Left ventricle myocardium inferior (tissue), 1 donor: ENCODE measurements at places on chromosomes 2 and 18. TPM values are rescaled to one million over a fixed set of nuclear protein-coding genes. Genes with fewer than 3 reads are reported as not detected.

Gene COL6A3
- 57.1 TPM for total RNA-seq

Gene SPR
- 53.5 TPM for total RNA-seq

GRCh38 chr2:132589111-132589830 is 80.7 kb downstream of the LYPD1 start:
- H3K4me1 ChIP-seq, result no peaks in the 10 kb centered on the region
- H3K27ac ChIP-seq, result no peak overlapping the region
- H3K36me3 ChIP-seq, result no peaks in the 10 kb centered on the region
- H3K27me3 ChIP-seq, result peaks cover 20% of the 10 kb centered on the region
- no peak for DNase-seq

- peaks cover 24% of the 10 kb centered on the region for H3K4me1 ChIP-seq
- no peak overlapping the region for H3K4me3 ChIP-seq
- H3K36me3 ChIP-seq, result no peaks in the 10 kb centered on the region
- peak overlapping the region; percentile 7 for H3K27ac ChIP-seq
- DNase-seq, result no peak
These were observed 248.8 kb downstream of the ACKR3 start for GRCh38 chr2:236818281-236819045.

GRCh38 chr2:85911814-85912692 is 23.3 kb upstream of the ST3GAL5 start:
- H3K36me3 ChIP-seq, result no peaks in the 10 kb centered on the region
- DNase-seq, result no peak
- peaks cover 19% of the 10 kb centered on the region for H3K4me1 ChIP-seq
- H3K27me3 ChIP-seq, result peaks cover 18% of the 10 kb centered on the region
- H3K4me3 ChIP-seq, result no peak overlapping the region

- peak overlapping the region; percentile 81 for H3K27ac ChIP-seq
- H3K36me3 ChIP-seq, result no peaks in the 10 kb centered on the region
- no peak overlapping the region for H3K4me3 ChIP-seq
- H3K4me1 ChIP-seq, result peaks cover 34% of the 10 kb centered on the region
These were observed 91.4 kb upstream of the RBMS1 start for GRCh38 chr2:160584972-160585494.

GRCh38 chr18:10086458-10087210 is 172.8 kb downstream of the VAPA start:
- peaks cover 4% of the 10 kb centered on the region for H3K4me1 ChIP-seq
- H3K27me3 ChIP-seq, result no peaks in the 10 kb centered on the region
- no peak overlapping the region for H3K4me3 ChIP-seq
- DNase-seq, result no peak

DNA sequence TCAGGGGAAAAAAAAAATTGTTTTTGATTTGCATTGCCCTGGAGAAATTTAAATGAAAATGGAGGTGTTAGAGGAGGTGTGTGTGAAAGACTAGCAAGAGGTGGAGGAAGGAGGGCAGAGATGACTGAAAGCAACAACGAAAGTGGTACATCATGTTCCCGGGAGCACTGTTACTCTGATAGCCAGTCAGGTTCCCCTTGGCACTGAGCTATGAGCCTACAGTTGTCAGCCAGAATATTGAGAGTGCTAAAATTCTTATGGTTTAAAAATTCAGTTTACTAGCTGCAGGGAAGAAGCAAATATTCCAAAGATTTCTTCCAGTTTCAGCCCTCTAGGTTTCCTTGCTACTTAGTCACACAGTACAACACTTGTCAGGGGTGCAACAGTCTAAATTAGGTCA is 366.7 kb upstream of the DLGAP1 start:
- no peak for DNase-seq
- no peaks in the 10 kb centered on the region for H3K36me3 ChIP-seq
- H3K27me3 ChIP-seq, result no peaks in the 10 kb centered on the region

GRCh38 chr2:16413285-16413684 is 252.3 kb downstream of the CYRIA start:
- no peaks in the 10 kb centered on the region for H3K36me3 ChIP-seq
- no peak overlapping the region for H3K4me3 ChIP-seq
- peak; percentile 70 for DNase-seq
- no peaks in the 10 kb centered on the region for H3K27me3 ChIP-seq
- H3K4me1 ChIP-seq, result peaks cover 23% of the 10 kb centered on the region
- peak overlapping the region; percentile 82 for H3K27ac ChIP-seq

GRCh38 chr2:105746177-105747080 is 1.7 kb downstream of the NCK2 start:
- DNase-seq, result peak; percentile 58
- H3K27ac ChIP-seq, result peak overlapping the region; percentile 93
- H3K4me1 ChIP-seq, result peaks cover 76% of the 10 kb centered on the region
- H3K27me3 ChIP-seq, result no peaks in the 10 kb centered on the region
- H3K4me3 ChIP-seq, result peak overlapping the region; percentile 89

- H3K4me3 ChIP-seq, result no peak overlapping the region
- H3K36me3 ChIP-seq, result no peaks in the 10 kb centered on the region
- no peak overlapping the region for H3K27ac ChIP-seq
- no peaks in the 10 kb centered on the region for H3K27me3 ChIP-seq
- no peak for DNase-seq
These were observed 236.2 kb downstream of the IKZF2 start for GRCh38 chr2:212915121-212915782.

GRCh38 chr18:6731222-6731596 is 1.7 kb downstream of the ARHGAP28 start:
- no peak overlapping the region for H3K4me3 ChIP-seq
- no peak overlapping the region for H3K27ac ChIP-seq
- no peak for DNase-seq
- H3K27me3 ChIP-seq, result no peaks in the 10 kb centered on the region
- H3K36me3 ChIP-seq, result no peaks in the 10 kb centered on the region

- H3K4me1 ChIP-seq, result no peaks in the 10 kb centered on the region
- H3K27me3 ChIP-seq, result peaks cover 7% of the 10 kb centered on the region
- H3K27ac ChIP-seq, result peak overlapping the region; percentile 2
- no peaks in the 10 kb centered on the region for H3K36me3 ChIP-seq
- H3K4me3 ChIP-seq, result no peak overlapping the region
These were observed 38.4 kb upstream of the CELF4 start for GRCh38 chr18:37604032-37604431.

GRCh38 chr18:37361335-37362157 is 204.1 kb downstream of the CELF4 start:
- peaks cover 13% of the 10 kb centered on the region for H3K4me1 ChIP-seq
- H3K27me3 ChIP-seq, result peaks cover 23% of the 10 kb centered on the region
- DNase-seq, result no peak
- no peaks in the 10 kb centered on the region for H3K36me3 ChIP-seq
- no peak overlapping the region for H3K27ac ChIP-seq

DNA sequence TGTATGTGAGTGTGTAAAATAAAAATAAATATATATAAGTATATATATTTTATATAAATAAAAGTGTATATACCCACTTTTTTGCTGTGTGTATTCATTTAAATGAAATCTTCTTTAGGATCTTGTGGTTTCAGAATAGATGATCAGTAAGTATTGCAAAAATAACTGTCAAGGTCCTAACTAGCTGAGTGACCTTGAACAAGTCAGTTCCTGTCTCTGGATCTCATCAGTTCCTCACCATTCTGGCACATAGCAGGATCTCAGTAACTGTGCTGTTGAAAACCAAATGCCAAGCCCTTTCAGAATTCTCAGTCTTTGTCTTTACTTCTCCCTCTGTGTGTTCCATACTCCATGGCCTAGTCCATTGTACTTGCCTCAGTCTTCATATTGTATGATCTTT is 115.3 kb upstream of the CXCR4 start:
- no peak for DNase-seq
- no peak overlapping the region for H3K4me3 ChIP-seq
- peaks cover 13% of the 10 kb centered on the region for H3K4me1 ChIP-seq
- no peaks in the 10 kb centered on the region for H3K36me3 ChIP-seq
- H3K27me3 ChIP-seq, result peaks cover 8% of the 10 kb centered on the region

GRCh38 chr2:29448096-29448688 is 333.0 kb downstream of the CLIP4 start:
- DNase-seq, result no peak
- H3K4me1 ChIP-seq, result peaks cover 7% of the 10 kb centered on the region
- H3K36me3 ChIP-seq, result no peaks in the 10 kb centered on the region

DNA sequence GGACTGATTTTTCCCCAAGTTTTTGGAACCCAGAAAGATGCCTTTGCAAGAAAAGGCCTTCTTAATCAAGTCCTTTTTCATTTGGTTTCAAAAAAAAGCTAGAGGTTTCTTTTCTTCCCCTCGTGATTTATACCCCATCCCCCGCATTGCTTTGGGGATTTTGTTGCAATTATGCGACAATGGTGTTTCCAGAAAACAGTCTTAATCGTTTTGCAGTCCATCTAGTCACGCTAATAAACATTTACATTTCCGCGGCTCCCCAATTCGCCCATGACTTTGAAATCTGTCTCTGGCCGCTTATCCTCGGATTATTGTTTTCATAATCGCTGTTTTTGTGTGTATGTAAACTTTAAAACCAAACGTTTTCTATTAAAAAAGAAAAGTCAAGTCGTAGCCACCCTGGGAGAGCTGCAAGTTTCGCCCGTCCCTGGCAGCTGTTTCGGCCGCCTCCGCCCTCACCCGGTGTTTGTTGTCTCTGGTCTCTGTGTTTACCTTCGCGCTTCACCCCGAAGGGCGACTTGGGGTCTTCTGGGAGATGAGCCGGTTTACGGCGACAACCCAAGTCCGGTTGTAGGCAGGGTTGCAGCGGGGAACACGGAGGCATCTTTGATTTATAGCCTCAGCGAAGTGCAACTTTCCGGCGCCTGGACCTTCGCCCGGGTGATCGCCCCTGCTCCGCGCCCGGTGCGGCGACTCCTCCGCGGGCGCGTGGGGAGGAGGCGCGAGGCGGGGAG is 667 bp downstream of the SP9 start:
- peaks cover 56% of the 10 kb centered on the region for H3K4me1 ChIP-seq
- H3K36me3 ChIP-seq, result no peaks in the 10 kb centered on the region
- H3K4me3 ChIP-seq, result peak overlapping the region; percentile 54
- H3K27me3 ChIP-seq, result peaks cover 100% of the 10 kb centered on the region
- H3K27ac ChIP-seq, result no peak overlapping the region

DNA sequence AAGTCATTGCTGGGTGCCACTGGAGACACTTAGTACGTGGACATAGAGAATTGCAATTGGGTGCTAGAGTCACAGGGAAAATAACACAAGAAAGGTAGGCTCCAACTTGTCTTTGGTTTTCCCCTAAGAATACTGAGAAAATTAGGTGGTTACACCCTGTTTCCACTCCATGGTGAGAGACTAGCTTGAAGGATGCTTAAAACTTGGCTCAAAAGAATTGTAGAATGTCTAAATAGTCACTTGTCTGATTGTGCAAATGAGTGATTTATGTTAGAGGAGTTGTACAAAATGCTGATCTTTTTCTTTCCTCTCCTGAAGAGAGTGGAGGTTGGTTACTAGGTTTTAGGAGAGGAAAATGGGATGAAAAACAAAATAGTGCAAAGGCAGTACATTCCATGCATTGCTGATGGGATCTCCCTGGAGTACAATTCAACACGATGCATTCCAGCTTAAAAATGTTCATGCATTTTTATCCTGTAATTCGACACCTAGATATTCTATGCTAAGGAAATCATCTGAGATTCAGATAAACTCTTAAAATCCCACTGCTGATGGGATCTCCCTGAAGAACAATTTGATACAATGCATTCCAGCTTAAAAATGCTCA is 2.2 kb upstream of the SERPINB12 start:
- H3K36me3 ChIP-seq, result no peaks in the 10 kb centered on the region
- no peak for DNase-seq
- no peaks in the 10 kb centered on the region for H3K4me1 ChIP-seq
- H3K4me3 ChIP-seq, result no peak overlapping the region
- H3K27me3 ChIP-seq, result no peaks in the 10 kb centered on the region

GRCh38 chr2:101105654-101106053 is 45.5 kb downstream of the TBC1D8 start:
- no peak overlapping the region for H3K4me3 ChIP-seq
- DNase-seq, result no peak
- H3K36me3 ChIP-seq, result no peaks in the 10 kb centered on the region
- H3K27ac ChIP-seq, result peak overlapping the region; percentile 93
- no peaks in the 10 kb centered on the region for H3K27me3 ChIP-seq

Gene SOWAHC
- 2.3 TPM for total RNA-seq

Gene SLC4A5
- total RNA-seq, result 2.3 TPM

Gene ANKRD44
- total RNA-seq, result 7.1 TPM

- no peak overlapping the region for H3K27ac ChIP-seq
- H3K36me3 ChIP-seq, result no peaks in the 10 kb centered on the region
- no peaks in the 10 kb centered on the region for H3K27me3 ChIP-seq
- no peak overlapping the region for H3K4me3 ChIP-seq
- no peaks in the 10 kb centered on the region for H3K4me1 ChIP-seq
- DNase-seq, result no peak
These were observed 47.4 kb upstream of the ANKRD44 start for GRCh38 chr2:197357986-197358385.

DNA sequence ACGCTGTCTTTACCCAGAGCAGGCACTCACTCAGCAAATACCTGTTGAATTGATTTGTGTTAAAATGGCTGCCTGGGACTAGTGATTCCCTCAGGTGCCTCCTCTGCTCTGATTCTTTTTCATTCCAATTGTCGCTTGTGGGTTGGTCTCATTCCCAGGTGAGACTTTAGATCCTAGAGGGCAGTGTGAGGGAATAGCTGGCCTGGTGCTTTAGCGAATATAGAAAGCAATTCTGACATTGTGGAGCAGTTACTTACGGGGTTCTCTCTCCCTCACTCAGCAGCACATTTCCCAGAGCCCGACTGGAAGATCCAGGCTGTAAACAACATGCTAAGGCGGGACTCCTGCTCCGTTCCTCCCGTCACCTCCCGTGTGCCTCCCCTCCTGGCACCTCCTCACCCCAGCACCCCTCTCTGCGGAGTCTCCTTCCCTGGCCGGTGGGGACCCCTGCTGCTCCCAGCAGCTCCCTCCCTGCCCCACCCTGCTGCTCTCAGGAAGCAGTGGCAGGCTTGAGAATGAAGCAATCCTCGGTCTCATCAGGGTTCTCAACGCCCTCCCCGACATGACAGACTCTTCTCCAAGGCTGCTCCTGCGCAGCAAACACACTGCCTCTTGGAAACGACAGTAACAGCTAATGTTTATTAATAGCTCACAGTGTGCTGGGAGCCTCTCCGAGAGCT is 26.9 kb downstream of the CELF4 start:
- DNase-seq, result no peak
- H3K4me3 ChIP-seq, result no peak overlapping the region
- no peak overlapping the region for H3K27ac ChIP-seq
- H3K36me3 ChIP-seq, result no peaks in the 10 kb centered on the region

DNA sequence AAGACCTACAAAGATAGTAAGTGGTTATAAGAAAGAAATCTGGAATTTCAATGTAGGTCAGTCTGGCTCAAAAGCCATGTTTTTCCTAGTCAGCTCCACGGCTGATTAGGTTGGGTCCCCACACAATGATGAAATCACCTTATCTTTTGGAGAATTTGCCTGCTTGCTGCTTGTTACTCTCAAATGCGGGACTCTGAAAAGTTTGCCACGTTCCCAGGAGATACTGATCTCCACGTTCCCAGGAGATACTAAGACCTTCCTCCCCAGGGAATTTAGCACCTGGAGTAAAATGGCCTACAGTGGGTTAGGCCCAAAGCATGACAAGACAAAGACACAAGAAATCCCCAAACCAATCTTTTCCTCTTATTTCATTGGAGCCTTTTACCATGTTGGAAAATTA is 449.6 kb downstream of the TNS1 start:
- H3K4me1 ChIP-seq, result peaks cover 20% of the 10 kb centered on the region
- no peaks in the 10 kb centered on the region for H3K27me3 ChIP-seq
- no peak overlapping the region for H3K27ac ChIP-seq
- no peak overlapping the region for H3K4me3 ChIP-seq

- H3K36me3 ChIP-seq, result no peaks in the 10 kb centered on the region
- H3K27ac ChIP-seq, result peak overlapping the region; percentile 86
- H3K4me1 ChIP-seq, result peaks cover 50% of the 10 kb centered on the region
- peak; percentile 36 for DNase-seq
These were observed 764 bp downstream of the MBD2 start for GRCh38 chr18:54223568-54224241.
